IPS DF 19.7 (cell line): ENCODE measurements at places on chromosomes 5 and 9.

DNA sequence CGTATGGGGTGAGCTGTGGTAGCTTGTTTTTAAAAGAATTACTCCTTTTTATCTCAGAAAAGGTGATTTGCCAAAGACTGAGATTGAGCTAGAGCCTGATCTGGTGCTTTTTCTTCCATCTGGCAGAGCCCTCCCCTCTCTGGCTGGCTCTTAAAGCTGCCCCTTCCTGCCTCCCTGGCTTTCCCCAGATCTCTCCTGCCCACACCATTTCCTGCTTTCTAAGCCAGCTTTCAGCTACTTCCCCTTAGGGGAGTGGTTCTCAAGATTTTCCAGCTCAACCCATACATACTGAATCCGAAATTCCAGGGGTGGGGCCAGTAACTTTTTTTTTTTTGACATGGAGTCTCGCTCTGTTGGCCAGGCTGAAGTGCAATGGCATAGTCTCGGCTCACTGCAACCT is 4.8 kb upstream of the ACOT12 start:
- no peak for DNase-seq

- DNase-seq, result no peak
Observed at GRCh38 chr5:38816083-38817030, 29.5 kb upstream of the OSMR start.

- DNase-seq, result no peak
Observed at GRCh38 chr5:149420545-149421371, 41.7 kb upstream of the IL17B start.

DNA sequence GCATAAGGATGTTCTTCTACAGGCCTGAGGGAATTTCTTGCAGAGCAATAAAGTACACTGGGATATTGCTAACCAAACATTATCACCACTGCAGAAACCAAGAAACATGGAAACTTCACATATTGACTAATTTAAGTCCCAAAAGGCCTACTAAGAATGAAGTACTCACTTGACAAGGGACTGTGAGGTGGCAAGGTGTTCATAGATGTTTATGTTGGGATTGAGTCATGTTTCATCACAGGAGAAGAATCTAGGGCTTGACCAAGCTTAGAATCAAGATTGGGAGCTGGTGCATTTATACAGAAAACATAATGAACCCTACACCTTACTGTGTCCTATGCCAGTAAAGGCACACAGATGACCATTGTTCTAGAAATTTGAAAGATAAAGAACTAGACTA is 56.7 kb upstream of the GAS1 start:
- DNase-seq, result no peak

GRCh38 chr9:126643945-126644527 is 30.3 kb downstream of the LMX1B start:
- DNase-seq, result no peak

DNA sequence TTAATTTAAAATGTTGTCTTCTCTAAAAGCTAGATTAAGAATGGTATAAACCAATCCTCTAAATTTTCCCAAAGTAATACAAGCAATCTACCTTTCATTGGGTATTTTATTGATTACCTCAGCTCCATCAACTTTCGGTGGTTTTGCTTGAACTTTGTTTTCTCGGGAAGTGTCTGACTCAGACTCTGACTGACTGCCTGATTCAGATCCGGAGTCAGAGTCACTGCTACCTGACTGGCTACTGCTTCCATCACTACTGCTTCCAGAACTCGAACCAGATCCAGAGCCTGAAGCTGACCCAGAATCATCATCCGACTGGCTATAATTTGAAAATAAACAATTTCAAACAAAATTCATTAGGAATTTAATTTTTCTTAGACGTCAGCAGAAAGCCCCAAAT is 24.0 kb downstream of the CHD1 start:
- no peak for DNase-seq

DNA sequence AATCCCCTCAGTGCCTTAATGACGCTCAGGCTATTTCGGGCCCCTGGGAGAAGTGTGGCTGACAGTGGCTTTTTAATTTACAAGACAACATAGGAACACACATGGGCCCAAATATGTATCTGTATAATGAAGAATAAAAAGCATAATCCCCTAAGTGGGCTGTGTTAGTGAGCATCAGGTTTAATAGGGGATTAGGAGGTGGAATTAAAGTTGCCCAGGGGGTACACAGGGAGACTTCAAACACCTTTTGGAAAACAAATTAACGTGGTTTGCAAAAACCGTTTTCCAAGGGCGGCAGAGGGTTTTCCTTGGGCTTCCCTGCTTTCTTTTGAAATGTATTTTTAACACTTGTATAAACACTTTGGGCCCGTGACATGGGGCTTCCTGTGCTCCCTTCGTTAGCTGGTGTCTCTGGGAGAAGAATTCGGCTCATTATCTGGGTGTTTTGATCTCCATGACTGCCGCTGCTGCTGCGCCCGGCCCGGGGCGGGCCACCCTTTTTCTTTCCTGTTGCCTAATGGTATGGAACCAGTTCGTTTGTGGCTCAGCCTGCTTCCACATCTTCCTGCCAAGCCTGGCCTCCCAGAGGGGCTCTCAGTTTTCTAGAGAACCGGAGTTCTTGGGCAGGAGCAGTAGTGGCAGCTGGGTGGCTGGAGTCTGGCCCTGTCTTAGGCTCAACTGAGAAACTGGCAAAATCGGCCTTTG is 173.0 kb downstream of the MACROH2A1 start:
- DNase-seq, result no peak

GRCh38 chr5:113448252-113448651 is 13.5 kb upstream of the TSSK1B start:
- no peak for DNase-seq

DNA sequence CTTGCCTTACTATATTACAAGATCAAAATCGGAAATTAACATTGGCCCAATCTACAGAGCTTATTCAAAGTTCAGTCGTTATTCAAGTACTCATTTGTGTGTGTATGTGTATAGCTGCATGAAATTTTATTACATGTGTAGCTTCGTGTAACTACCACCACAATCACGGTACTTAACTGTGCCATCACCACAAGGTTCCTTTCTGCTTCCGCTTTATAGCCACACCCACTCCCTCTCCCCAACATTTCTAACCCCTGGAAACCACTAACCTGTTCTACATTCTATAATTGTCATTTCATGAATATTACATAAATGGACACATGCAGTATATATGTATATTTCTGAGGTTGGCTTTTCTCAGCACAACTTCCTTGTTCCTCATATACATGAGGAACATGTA is 4.0 kb upstream of the TEX48 start:
- no peak for DNase-seq

GRCh38 chr9:137431416-137431931 is 8.3 kb downstream of the NOXA1 start:
- no peak for DNase-seq

- DNase-seq, result no peak
Observed at GRCh38 chr5:132807163-132807838, 5.8 kb upstream of the SOWAHA start.

GRCh38 chr9:20580673-20581072 is 41.6 kb downstream of the MLLT3 start:
- no peak for DNase-seq

DNA sequence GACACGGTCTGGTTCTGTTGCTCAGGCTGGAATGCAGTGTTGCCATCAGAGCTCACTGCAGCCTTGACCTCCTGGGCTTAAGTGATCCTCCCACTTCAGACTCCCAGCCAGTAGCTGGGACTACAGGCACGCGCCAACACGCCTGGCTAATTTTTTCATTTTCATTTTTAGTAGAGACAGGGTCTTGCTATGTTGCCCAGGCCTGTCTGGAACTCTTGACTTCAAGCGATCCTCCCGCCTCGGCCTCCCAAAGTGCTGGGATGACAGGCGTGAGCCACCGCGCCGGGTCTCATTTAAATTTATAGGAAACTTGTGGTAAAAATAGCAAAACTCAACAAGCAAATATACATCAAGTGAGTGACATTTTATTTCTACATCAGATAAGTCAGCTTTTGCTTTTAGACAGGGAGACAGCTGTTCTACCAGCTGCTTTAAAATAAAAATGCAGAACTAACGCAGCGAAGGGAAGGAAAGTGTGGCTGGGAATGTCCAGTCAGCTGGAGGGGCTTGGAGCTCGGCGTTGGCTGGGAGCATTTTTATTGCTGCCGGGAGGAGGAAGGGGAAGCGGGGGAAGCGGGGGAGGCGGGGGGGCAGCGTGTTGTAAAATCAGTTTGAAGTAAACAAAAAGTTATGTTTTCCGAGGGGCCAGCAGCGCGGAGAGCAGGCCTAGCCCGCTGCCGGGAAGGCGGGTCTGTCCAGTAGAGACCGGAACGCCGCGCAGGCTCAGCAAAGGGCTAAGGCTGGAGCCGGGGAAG is 707 bp upstream of the ZFYVE16 start:
- no peak for DNase-seq

- no peak for DNase-seq
Observed at GRCh38 chr9:95477441-95477840, 39.3 kb downstream of the PTCH1 start.

DNA sequence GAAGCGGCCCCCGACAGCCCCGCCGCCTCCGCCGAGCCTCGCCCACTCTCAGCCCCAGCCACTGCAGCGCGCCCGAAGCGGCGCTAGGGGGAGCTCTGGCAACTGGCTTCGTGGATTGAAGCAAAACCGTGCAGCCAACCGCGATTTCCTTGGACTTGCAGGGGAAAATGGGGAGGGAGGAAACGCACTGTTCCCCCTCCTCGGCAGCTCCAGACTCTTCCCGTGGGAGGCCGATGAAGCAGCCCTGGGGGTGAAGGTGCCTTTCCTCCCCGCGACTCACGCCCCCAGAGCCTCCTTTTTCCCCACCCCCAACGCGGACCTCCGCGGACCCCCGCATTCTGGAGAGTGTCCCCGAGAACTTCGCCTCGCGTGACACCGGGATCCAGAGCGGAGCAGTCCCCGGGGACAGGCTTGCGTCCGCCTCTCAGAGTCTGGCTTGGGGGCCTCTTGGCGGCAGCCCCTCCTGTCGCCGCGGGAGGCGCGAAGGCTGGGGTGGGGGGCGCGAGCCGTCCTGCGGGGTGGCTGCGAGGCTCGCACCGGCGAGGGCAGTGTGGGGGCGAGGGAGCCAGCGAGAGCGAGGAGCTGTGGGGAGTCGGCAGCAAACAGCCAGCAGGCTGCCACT is 3.8 kb downstream of the IER5L start:
- DNase-seq, result no peak

DNA sequence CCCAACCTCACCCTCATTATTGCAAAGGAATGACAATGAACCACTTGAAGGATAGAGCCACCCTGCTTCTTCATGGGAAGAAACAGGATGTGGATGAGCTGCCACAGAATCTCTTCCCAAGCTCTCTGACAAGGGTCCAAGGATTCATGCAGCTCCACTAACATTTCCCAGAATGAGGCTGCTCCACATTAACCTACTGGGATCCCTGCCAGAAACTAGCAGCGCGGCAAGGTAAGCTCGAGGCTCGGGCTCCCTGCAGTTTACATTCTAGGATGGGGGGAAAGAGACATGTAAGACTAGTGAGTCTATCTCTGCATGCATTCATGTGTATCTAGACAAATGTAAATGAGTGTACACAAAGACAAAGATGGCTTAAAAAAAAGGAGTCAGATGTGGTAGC is 12.1 kb downstream of the DCAF12 start:
- DNase-seq, result no peak

- DNase-seq, result peak; percentile 2
Observed at GRCh38 chr5:45532826-45533624, 163.2 kb downstream of the HCN1 start.

- no peak for DNase-seq
Observed at GRCh38 chr9:81607593-81608288, 81.6 kb downstream of the TLE1 start.

DNA sequence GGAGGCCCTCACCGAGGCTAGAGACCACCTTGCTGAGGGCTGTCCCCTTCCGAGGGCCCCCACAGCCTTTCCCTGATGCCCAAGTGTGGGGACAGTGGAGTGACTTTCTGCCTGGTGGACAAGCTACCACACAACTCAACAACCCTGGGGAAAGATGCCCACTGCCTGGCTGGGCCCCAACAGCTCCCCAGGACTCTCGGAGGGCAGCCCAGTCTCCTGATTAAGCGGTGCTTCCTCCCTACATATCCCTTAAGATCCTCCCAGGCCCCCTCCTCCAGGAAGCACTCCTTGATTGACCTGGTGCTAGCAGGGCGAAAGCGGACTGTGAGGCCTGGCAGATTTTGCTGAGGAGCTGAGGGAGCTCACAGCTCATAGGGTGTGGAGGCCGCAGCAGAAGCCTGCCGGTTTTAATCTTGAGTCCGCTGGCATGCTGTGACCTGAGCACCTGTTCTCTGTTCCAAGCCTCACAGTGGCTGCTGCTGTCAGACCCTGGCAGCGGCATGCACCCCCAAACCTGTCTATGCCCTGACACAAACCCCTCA is 2.2 kb downstream of the NSMF start:
- no peak for DNase-seq

DNA sequence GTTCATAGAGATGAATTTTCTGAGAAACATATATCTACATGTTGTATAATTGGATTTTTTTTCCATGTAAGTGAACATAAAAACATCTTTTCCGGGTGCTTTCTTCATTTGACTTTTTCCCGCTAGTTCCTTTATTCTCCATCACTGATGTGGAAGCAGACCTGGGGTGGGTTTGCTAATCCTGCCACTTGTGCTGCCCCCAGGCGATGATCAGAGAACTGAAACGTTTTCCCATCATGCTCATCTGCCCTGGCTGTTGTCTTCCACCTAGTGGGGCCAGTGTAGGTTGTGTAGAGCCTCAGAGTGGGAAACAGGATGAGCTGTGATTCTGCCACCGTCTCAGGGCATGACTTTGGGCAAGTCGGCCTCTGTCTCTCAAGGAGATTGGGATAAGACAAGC is 34.2 kb upstream of the TGFBR1 start:
- no peak for DNase-seq

GRCh38 chr5:160520609-160521391 is 99.1 kb downstream of the PTTG1 start:
- no peak for DNase-seq
